ENCODE measurements at places on chromosomes 13 and 19. TPM values are rescaled to one million over a fixed set of nuclear protein-coding genes. Genes with fewer than 3 reads are reported as not detected.

The RDH8 gene
- not detected for total RNA-seq

The RNF17 gene
- 0.16 TPM for total RNA-seq

The CLN5 gene
- 33.5 TPM for total RNA-seq

The CA11 gene
- total RNA-seq, result 6.4 TPM

The TUBB4A gene
- 51.8 TPM for total RNA-seq

The ZNF626 gene
- 49.0 TPM for total RNA-seq

The WDR87 gene
- not detected for total RNA-seq

The ARID3A gene
- total RNA-seq, result 12.7 TPM

The PGLYRP1 gene
- total RNA-seq, result 0.93 TPM

The NANOS3 gene
- 1.0 TPM for total RNA-seq

The EPN1 gene
- 72.5 TPM for total RNA-seq

The ZNF665 gene
- 4.3 TPM for total RNA-seq

The CFD gene
- total RNA-seq, result 15.3 TPM

The DAPK3 gene
- 90.9 TPM for total RNA-seq

The CYP4F22 gene
- total RNA-seq, result not detected

The FUT1 gene
- 1.9 TPM for total RNA-seq

The CEACAM16 gene
- not detected for total RNA-seq

The PABPC3 gene
- 0.16 TPM for total RNA-seq

The ZNF540 gene
- total RNA-seq, result 15.2 TPM

The ADGRE3 gene
- total RNA-seq, result 0.16 TPM

The ZMYM5 gene
- 52.3 TPM for total RNA-seq

The ERVK3-1 gene
- 37.8 TPM for total RNA-seq

The GPR180 gene
- 37.6 TPM for total RNA-seq

The S1PR5 gene
- 1.4 TPM for total RNA-seq

The NLRP5 gene
- total RNA-seq, result not detected

The COX7A1 gene
- 3.6 TPM for total RNA-seq

The MCEMP1 gene
- not detected for total RNA-seq

The CACNA1A gene
- total RNA-seq, result 23.1 TPM

The PALM3 gene
- 0.60 TPM for total RNA-seq

The PGLYRP2 gene
- total RNA-seq, result not detected

The ZNF850 gene
- total RNA-seq, result 13.0 TPM

The LGALS4 gene
- total RNA-seq, result 0.55 TPM

The WDR18 gene
- total RNA-seq, result 52.4 TPM

The SYNGR4 gene
- not detected for total RNA-seq

The CYP2S1 gene
- total RNA-seq, result 1.5 TPM

The CNN1 gene
- 43.3 TPM for total RNA-seq
